GM06990 (cell line): ENCODE measurements at places on chromosomes 13 and 19.

GRCh38 chr13:77514336-77514726, 21.2 kb upstream of the SCEL start:
- DNase-seq: no peak

- DNase-seq: no peak
Measured at GRCh38 chr13:42812316-42812715, 30.9 kb downstream of the FAM216B start.

DNA sequence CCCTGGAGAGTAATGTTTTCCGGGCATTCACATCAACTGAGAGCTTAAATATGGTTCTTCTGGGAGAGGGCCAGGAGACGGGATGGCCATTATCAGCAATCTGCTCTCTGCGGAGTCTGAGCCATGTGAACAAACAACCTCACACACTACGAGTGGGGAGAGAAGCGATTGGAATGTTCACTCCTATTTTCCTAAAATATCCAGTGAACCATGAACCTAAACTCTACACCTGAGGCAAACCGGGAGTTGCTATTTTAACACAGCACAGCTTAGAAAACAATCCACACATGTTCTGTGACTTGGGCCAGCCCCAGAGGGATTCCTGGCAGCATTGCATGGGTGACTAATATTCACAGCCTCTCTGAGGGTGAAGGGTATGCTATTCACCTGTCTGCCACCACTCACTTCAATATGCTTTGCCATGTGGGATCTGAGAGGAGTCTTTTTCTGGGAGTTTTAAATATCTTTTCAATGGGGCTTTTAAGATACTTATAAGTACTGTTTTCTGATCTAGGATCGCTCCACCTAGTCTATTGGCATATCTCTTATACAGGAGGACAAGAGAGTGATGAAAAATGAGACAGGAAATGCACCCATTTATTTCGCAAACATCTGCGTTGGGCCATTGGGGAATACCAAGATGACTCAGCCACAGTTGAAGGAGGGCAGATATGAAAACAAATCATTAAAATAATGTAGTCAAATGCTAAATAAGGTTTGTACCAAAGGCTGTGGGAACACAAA, 72.6 kb upstream of the SERP2 start:
- peak; percentile 27 for DNase-seq

DNA sequence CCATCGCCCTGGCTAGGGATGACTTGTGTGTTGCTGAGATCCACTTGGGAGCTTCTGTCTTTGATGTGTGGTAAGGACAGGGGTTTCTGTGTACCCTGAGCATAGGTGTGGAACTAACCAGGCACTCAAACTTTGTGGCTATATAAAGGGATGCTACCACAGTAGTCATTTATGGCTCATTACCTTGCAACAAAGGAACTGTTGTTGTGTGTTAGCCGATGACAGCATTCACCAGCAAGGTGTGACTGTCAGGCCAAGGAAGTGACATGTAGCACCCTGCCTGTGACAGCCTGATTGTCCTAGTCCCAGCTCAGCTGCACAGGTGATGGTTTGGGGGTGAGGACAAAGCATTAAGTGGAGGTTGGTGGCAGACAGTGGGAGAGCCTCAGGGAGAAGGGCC, 73.6 kb downstream of the COG3 start:
- DNase-seq: no peak

DNA sequence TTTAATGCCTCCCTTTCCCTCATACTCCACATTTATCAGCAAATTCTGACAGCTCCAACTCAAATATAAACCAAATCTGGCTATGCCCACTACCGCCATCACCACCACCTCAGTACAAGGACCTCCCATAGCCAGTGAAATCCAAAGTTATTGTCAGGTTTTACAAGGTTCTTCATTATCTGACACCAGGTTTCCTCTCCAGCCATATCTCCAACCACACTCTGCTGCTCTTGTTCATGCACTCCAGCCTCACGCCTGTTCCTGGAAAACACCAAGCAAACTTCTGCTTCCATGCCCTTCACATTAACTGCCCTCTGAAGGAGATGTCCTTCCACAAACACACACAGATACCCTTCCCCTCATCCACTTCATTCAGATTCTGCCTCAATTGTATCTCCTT, 102.2 kb upstream of the MIR17HG start:
- DNase-seq: no peak

GRCh38 chr19:1235625-1236538, 1.9 kb downstream of the CBARP start:
- no peak for DNase-seq

DNA sequence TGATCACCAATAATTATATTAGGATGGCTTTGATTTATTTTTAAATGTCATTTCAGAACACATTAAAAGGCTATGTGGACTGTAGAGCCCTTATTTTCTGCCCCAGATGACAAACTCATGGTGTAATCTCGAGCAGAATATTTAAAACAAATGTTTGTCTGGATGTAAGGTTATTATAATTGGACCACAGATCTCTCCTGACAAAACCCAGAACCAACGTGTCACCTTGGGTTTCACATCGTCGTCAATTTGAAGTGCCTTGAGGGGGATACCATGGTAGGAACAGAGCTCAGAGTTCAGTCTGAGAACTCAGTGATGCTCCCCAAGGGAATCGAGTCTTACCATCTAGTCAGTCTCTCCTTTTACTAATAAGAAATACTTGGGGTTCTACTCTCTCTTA, 2.8 kb downstream of the SACS start:
- no peak for DNase-seq
